Retinal pigment epithelial cell (primary cell): ENCODE measurements at places on chromosomes 4 and X.
A peak's percentile ranks its signal among the peaks of the same experiment; 100 is the strongest.

GRCh38 chr4:72568959-72569718 is at the start of gene ADAMTS3:
TSS of gene ADAMTS3 (minus strand) at chr4:72569221. CDS start at chr4:72568762, 459 bp downstream.
- DNase-seq = peak; percentile 39

- DNase-seq = no peak
Measured at GRCh38 chr4:38976308-38976707, 55.9 kb downstream of the TMEM156 start.

- DNase-seq = no peak
Measured at GRCh38 chr4:99210789-99211188, 8.3 kb downstream of the ADH6 start.

GRCh38 chr4:17787315-17787714 is 5.9 kb upstream of the FAM184B start:
- DNase-seq = no peak
